Stimulated activated CD8-positive, alpha-beta memory T cell treated with anti-CD3 and anti-CD28 coated beads, Interleukin-15, amount 100 ng/mL, for 1 hour (primary cell): ENCODE measurements at places on chromosomes 5 and 9.

GRCh38 chr9:107696302-107696701, 206.7 kb upstream of the KLF4 start:
- DNase-seq, result no peak

DNA sequence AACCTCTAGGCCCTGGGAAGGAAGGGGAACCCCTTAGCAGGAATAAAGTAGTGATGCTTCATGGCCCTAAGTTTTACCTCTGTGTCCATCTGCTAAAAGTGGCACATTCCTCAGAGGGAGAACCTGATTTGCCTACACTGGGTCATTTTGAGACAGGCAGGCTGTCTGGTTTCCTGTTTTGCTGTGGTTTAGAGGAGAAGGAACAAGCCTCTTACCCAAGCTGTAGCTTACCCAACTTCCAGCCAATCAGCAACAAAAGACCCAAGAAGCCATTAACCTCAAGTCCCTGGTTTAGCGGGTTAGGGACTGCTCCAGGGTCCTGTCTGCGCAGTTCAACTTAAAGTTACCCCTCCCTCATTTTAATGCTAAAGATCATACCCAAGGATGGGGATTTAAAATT, 411.0 kb downstream of the MAT2B start:
- no peak for DNase-seq

DNA sequence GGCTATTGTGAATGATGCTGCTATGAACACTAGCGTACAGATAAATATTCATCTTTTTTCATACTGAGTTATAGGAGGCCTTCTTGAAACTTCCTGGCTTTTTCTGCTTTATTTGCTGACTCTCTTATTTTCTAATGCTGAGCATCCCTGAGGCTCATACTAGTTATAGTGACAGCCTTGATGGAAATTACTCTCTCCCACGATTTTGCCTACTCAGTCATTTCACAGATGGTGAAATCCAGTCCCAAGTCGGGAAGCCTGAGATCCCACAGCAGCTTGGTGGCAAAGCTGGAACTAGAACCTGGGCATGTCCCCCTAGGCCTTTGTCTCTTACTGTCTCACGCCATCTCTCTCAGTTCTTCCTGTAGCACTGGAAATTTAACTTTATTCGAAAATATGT, 22.4 kb downstream of the NANS start:
- no peak for DNase-seq

DNA sequence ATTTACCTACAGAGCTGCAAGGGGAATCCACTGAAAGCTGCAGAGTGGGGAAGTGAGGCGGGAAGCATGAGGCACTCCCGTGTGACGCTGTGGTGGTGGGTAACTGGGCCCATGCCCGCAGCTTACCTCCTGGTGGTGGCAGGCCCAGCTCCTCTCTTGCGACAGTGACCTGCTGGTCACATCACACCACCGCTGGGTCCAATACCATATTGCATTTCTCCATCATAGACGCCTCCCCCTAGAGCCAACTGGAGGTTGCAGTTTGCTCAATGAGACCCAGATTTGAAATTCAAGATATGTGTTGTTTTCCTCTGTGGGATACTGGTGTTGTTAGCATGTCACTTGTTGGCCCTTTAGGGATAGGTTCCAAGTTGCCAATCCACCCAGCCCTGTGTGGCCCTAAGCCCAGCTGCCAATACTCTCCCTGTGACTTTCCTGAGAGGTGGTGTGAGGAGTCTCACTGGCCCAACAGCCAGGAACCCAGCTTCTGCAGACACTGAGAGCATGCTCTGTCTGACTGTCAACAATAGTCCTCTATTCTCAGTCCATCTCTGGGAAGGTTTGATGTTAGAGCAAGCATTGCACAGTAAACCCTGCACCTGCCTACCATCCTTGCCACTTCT, 428.3 kb downstream of the GADD45G start:
- DNase-seq, result no peak

DNA sequence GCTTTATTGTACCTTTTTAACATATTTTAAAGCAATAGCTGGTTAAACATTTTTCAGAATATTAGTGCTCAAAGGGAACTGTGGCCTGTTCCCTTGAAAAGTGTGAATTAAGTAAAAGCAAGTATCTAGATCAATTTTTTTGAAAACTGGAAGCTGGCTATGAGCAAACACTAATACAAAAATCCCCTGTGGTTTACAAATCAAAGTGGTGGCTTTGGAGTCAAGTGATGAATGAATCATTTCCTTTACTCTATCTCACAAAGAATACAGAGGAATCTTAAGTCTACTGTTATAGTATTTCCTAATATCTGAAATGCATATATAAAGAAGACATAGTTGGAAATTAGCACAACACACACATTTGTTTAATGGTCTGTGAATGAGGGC, 212.4 kb upstream of the C9orf72 start:
- no peak for DNase-seq

- DNase-seq, result no peak
Measured at GRCh38 chr5:133232911-133233310, 181.1 kb downstream of the HSPA4 start.
